ENCODE measurements at places on chromosomes 7 and 10. TPM values are rescaled to one million over a fixed set of nuclear protein-coding genes. Genes with fewer than 3 reads are reported as not detected.

Gene ADAM22
- total RNA-seq, result 9.8 TPM

GRCh38 chr7:55085511-55086412 lies 66.9 kb downstream of the EGFR start:
- ATAC-seq, result no peak

DNA sequence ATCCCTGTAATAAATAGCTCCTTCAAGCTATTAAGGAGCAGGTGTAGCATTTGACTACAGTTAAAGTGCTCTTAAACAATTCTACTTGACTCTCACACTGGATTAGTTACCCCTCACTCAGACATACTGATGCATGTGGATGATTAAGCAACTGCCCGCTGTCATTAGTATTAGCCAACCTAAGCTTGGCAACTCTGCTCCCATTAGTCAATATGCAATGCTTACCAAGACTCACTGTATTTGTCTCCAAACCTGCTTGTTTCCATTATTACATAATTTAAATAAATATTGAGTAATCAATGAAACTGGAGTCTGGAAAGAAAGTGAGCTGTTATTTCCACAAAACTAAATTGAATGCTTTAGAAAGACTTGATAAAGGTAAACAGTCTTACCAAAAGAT lies 144.0 kb upstream of the ASAH2 start:
- no peak for ATAC-seq

DNA sequence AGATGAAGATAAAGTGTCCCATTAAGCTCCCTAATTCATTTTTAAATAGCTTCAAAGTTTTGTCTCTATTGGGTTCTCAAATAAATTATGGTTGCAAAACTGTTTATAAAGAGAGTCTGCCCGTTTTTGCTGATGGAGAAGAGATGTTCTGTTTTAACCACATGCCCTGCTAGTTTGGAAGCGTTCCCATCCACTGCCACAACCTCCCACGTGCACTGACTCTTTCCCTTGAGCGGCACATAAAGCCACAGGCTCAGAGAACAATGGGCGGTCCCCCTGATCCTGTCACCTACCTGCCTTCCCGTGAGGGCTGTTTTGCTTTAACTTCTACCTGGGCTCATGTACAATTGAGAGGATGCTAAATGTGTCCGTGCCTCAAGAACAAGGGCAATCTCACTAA lies 65.5 kb downstream of the CPVL start:
- no peak for ATAC-seq

Gene SLC13A1
- 0.09 TPM for total RNA-seq

DNA sequence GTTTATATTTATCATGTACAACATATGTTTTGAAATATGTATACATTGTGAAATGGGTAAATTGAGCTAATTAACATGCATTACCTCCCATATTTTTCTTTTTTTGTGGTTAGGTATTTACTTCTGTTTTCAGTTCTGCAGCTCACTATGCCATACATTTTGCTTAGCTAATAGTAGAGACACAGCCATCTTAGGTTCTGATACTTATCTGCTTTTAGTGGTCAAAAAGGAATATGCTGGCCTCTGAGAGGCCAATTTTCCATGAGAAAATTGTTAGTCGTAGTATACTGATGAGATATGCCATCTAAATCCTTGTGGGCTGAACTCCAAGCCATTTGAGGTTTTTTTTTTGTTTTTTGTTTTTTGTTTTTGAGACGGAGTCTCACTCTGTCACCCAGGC lies 31.0 kb downstream of the SGPL1 start:
- ATAC-seq, result no peak

Gene PVRIG
- 2.8 TPM for total RNA-seq

GRCh38 chr7:148884299-148885022 lies 370 bp upstream of the EZH2 start:
- ATAC-seq, result peak; percentile 96

DNA sequence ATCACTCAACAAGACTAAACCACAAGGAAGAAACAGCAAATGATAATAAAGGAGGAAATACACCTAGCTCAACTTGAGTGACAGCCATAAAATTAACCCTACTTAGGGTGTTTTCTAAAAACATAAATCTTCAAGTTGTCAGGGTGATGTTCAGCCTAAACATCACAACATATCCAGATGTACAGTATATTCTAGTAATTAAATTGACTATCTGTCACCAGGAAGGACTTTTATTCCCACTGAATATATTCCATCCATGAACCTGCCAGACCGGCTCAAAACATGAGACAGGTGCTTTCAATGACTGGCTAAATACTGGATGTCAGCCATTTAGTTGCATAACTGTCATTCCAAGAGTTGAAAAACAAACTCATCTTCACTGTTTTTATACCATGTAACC lies 298.1 kb upstream of the NEBL start:
- no peak for ATAC-seq

Gene TMEM236
- total RNA-seq, result 0.08 TPM

- peak; percentile 55 for ATAC-seq
These were observed 10.4 kb downstream of the TNS3 start for GRCh38 chr7:47571331-47572093.

Gene CHAT
- not detected for total RNA-seq

Gene CYP2C18
- not detected for total RNA-seq

Measured in motor neuron (in vitro differentiated cells).